ENCODE measurements at places on chromosomes 12 and 14.

DNA sequence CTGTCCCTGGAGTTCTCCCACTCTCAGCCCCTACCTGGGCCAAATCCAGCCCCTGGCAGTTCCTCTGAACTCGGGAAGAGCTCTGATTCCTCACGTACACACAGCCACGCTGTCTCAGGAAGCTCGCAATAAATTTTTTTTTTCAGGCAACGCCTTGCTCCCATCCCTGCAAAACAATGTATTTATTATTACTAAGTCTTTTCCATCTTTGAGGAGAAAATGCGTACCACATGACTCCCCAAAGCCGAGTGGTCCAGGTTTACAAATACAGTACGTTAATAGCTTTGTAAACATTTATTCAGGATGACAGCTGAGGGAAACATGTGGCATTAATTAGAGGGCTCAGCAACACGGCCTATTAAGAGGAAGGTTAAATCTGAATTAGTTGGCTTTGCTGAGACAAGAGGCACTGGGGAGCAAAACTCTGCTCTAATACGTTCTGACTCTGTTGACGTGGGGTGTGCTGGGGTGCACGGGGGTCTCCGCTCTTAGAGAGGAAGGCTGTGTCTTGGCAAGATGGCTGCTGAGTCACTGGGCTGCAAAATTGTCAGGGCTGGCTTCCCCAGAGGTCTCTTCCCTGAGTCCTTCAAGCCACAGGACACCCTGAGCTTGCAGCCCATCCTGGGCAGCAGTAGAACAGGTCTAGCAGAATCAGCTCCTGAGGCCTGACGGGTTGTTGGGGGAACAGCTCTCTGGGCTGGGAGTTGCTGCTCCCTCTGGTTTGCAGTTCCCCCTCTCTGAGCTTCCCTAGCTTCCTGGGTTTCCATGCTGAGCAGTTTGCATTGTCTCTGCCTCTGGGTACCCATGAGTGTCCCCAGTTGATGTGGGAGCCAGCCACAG lies 185.2 kb upstream of the TBX3 start:
- H3K36me3 ChIP-seq: no peaks in the 10 kb centered on the region
- no peak overlapping the region for H3K27ac ChIP-seq
- no peak overlapping the region for H3K4me3 ChIP-seq
- no peak for DNase-seq
- H3K4me1 ChIP-seq: no peaks in the 10 kb centered on the region

DNA sequence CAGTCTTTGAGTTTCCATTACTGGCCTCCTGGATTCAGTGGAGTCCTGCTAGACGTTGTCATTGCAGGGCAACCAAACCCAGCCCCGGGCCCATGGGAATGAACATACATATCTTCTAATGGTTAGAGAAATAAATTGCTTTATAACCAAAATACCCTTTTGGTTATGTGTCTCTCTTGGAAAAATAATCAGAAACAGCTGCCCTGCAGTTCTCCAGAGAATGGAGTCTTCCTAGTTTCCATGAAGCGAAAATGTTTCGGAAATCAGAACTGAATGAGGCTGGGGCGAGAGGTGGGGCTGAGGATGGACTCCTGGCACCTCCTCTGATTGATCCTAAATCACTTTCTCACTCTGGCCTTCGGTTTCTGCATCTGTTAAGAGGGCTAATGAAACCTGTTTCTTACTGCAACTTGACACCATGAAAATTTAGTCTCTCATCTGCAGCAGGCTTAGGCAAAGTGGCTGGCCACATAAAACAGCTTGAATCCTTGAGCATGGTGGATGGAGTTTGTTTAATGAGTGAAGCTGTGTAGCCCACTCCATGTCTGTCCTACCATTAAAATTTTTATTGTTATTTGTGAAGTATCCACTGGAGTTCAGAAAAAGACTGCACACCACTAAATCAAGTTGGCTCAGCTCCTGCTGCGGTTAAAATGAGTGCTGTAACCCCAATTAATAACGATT lies 198.9 kb downstream of the CACNA1C start:
- no peaks in the 10 kb centered on the region for H3K36me3 ChIP-seq
- peaks cover 31% of the 10 kb centered on the region for H3K4me1 ChIP-seq
- no peak for DNase-seq
- no peaks in the 10 kb centered on the region for H3K27me3 ChIP-seq

- H3K36me3 ChIP-seq: no peaks in the 10 kb centered on the region
- H3K4me1 ChIP-seq: peaks cover 27% of the 10 kb centered on the region
- H3K4me3 ChIP-seq: no peak overlapping the region
- DNase-seq: no peak
- H3K27ac ChIP-seq: peak overlapping the region; percentile 8
Observed at GRCh38 chr12:538731-539539, 79.2 kb downstream of the B4GALNT3 start.

DNA sequence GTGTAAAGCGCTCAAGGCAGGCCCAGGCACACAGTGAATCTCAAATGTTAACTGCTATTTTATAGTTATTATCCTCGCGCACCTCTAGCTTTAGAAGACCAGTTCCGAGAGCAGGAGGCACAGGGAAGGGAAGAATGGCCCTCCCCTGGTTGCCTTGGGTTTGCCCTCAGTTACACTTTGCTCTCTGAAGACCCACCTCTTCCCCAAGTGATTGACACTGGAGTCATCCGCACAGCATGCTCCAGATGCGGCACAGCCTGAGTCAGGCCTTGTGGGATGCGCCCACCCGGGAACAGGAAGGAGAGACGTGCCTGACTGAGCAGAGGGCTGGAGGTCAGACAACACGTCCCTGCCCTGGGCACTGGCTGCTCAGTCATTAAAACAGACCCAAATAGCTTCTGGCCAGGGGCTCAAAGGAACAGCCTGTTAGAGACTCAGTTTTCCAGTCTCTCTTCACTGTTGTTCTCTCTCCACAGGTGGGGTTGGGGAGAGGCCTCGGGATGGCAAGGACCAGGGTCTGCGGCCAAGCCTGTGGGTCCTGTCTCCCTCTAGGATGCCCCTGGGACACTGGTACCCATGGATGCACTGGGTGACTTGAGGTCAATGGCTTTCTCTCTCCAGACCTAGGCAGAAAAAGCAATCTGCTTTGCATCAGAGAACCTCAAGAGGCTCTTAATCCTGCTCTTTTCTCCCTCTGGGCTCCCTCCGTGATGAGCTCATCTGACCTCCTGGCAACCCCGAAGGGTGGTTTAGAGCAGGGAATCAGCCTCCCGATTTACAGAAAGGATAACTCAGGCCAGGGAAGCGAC lies 13.6 kb upstream of the MLXIP start:
- H3K4me3 ChIP-seq: no peak overlapping the region
- H3K27ac ChIP-seq: no peak overlapping the region
- no peak for DNase-seq
- H3K4me1 ChIP-seq: peaks cover 15% of the 10 kb centered on the region
- no peaks in the 10 kb centered on the region for H3K36me3 ChIP-seq
- no peaks in the 10 kb centered on the region for H3K27me3 ChIP-seq

GRCh38 chr14:55864890-55865655 lies 253.1 kb upstream of the PELI2 start:
- H3K36me3 ChIP-seq: no peaks in the 10 kb centered on the region
- H3K27ac ChIP-seq: no peak overlapping the region
- H3K4me3 ChIP-seq: no peak overlapping the region

GRCh38 chr12:43599066-43599465 lies 47.1 kb upstream of the ADAMTS20 start:
- no peaks in the 10 kb centered on the region for H3K36me3 ChIP-seq
- H3K4me3 ChIP-seq: no peak overlapping the region
- no peaks in the 10 kb centered on the region for H3K4me1 ChIP-seq
- H3K27me3 ChIP-seq: no peaks in the 10 kb centered on the region

- no peak overlapping the region for H3K4me3 ChIP-seq
- H3K36me3 ChIP-seq: peaks cover 41% of the 10 kb centered on the region
- no peaks in the 10 kb centered on the region for H3K27me3 ChIP-seq
- H3K4me1 ChIP-seq: no peaks in the 10 kb centered on the region
Observed at GRCh38 chr12:109173443-109174240, 57.3 kb downstream of the ACACB start.

GRCh38 chr14:92748259-92749016 lies at the start of gene LGMN:
LGMN (minus strand) TSS chr14:92748627; CDS start chr14:92732786, 15,841 bp downstream.
- no peaks in the 10 kb centered on the region for H3K36me3 ChIP-seq
- peaks cover 2% of the 10 kb centered on the region for H3K4me1 ChIP-seq
- no peaks in the 10 kb centered on the region for H3K27me3 ChIP-seq
- peak; percentile 94 for DNase-seq
- peak within 1 kb of the TSS; percentile 72 for H3K4me3 ChIP-seq

All from thoracic aorta (tissue), 2 donors.